Activated CD4-positive, alpha-beta T cell treated with anti-CD3 and anti-CD28 coated beads for 4 hours (primary cell): ENCODE measurements at places on chromosomes 2 and 18.

- DNase-seq, result no peak
Measured at GRCh38 chr2:241190291-241190981, 2.0 kb downstream of the ANO7 start.

- no peak for DNase-seq
Measured at GRCh38 chr18:63255435-63255834, 64.1 kb downstream of the BCL2 start.

GRCh38 chr2:215466097-215466909, 30.4 kb upstream of the FN1 start:
- no peak for DNase-seq

DNA sequence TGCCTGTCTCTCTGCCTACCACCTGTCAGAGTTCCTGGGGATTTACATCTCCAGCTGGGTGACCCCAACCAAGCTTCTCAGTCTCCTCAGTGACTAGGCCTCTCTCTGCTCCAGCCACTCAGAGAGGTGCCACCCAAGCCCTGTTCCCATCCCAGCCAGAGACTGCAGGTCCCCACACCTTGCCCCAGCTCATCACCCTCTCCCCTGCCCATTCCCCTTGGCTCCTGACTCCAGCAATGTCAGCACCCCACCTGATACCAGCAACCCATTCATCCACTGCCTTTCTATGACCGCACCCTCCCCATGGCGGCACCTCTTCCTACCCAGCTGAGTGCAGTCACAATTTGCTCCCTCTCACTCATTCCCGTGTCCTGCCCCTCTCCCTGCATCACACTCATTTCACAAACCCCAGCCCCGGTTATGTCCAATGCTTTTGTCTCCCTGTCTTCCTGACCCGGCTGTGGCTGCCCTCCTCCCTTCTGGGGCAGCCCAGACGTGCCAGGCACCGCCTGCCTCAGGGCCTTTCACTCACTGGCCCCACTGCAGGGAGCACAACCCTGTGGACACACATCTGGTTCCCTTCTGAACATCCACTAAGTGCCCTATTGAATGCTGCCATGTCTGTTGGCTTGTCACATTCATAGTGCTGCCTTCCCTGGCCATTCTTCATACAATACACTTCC, 494.8 kb upstream of the HS6ST1 start:
- no peak for DNase-seq

DNA sequence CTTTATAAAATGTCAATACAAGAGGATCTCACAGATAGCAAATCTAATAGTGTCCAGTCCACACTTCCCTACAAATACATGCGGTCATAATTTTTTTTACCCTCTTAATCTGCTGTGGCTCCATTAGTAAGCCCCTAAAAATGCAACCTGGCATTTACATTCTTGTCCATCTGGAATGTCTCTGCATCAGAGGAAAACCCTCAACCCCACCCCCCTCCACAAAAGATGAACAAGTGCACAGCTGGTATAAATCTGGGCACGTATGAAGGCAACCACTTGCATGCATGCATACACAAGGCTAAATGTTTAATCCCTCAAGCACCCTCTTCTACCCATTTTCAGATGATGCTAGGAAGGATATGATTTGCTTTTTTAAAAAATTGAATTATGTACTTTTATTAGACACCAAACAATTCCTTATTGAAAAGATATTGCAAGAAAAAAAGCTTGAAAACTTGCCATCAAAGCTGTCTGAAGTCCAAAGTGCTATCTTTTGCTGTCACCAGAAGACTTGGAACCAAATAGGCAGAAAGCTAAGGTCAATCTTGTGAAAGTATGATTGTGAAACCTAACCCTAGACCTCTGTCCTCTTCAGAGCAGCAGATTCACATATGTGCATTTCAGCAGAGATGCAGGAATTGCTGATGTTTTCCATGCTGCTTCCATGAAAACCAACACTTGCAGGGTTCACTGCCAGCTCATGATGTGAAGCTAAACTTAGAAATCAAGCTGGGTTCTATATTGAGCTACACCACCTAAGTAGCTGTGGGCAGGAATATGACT, 39.0 kb downstream of the IRS1 start:
- DNase-seq, result no peak

GRCh38 chr2:88615822-88616221, 11.4 kb downstream of the EIF2AK3 start:
- no peak for DNase-seq

GRCh38 chr2:200066417-200066816, 111.0 kb downstream of the MAIP1 start:
- no peak for DNase-seq

GRCh38 chr2:167048829-167049228, 160.5 kb downstream of the XIRP2 start:
- no peak for DNase-seq

GRCh38 chr18:43009674-43010073, 105.8 kb downstream of the RIT2 start:
- DNase-seq, result no peak

DNA sequence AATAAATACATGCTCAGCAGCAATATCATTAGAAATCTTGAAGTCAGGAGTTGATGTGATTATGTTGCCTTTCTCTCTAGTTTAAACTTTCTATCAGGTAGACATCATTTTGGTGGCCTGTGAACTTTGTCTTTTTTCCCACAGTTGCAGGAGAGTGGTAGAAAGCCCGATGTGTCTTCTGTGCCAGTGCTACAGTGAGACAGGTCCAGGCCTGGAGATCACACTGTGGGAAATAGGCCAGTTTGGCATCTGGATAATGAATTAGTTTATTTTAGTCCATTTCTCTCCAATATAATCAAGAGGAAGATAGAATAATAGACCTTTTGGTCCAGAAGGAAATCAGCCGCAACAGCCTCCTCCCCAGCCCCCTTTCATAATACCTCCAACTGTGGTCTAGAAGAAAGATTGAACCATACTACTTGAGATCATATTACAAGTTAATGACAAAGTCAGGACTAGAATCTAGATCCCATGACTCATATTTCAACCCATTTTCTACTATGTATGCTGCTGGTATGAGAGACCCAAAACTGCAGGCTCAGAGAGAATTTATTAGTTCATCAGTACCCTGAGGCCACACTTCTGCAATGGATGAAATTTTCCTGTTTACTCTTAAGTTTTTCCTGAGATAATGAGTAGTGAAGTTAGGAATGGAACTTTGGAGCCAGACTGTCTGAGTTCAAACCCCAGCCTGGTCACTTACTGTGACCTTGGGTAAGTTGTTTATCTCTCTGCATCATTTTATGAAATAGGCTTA, 20.6 kb downstream of the KCMF1 start:
- DNase-seq, result no peak

- DNase-seq, result no peak
Measured at GRCh38 chr18:8260827-8261226, 348.4 kb upstream of the RAB12 start.

GRCh38 chr2:72347081-72347480, 199.4 kb upstream of the CYP26B1 start:
- no peak for DNase-seq

DNA sequence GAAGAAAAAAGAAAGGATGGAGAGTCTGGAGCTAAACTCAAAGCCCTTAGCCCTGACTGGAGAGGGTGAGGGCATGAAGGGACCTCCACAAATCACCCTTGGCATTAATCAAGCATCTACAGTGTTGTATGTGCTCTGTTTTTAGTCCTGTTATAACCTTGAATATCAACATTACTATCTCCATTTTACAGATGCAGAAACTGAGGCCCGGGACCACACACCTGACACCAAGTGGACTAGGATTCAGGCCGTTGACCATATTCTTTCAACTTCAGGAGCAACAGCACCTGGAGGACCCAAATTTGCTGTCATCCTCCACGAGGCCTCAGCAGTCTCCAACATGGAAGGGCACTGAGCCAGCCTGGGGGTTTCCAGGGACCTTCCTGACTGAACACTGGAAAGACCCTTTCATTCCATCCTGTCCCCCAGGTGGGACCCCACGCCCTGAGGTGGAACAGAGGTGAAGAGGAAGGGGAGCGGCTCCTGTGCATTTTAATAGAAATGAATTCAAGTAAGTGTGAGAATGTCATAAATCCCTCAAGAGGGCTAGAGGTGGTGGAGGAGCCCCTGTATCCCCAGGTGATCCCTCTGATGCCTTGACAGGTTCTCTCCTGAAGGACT, 41.0 kb downstream of the SERTAD2 start:
- DNase-seq, result no peak

GRCh38 chr2:234241656-234242458, 191.4 kb downstream of the SPP2 start:
- no peak for DNase-seq

DNA sequence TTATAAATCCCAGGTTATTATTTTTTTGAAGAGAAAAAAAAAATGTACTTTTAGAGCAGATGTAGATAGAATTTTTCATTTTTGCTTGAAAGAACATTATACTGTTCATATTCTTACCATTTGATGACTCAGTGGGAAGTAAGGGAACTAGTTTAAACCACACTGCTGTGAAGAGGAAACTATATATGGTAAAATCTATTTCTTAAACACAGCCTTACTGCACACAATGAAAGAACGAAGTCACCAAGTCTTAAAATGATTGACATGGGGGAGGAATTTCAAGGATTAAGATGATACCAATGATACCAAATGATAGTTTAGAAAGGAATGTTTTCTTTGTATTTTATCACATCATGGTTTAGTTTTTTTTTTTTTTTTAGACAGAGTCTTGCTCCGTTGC, 5.0 kb downstream of the ACTR2 start:
- DNase-seq, result no peak

- DNase-seq, result no peak
Measured at GRCh38 chr2:9206991-9207640, 504 bp downstream of the ASAP2 start.

GRCh38 chr18:28127228-28127627, 49.7 kb downstream of the CDH2 start:
- no peak for DNase-seq

- DNase-seq, result no peak
Measured at GRCh38 chr18:38076346-38077070, 510.9 kb upstream of the CELF4 start.

- DNase-seq, result no peak
Measured at GRCh38 chr2:74571058-74571457, 16.5 kb downstream of the DOK1 start.
